Activated CD8-positive, alpha-beta memory T cell treated with anti-CD3 and anti-CD28 coated beads for 48 hours (primary cell): ENCODE measurements at places on chromosomes 13 and 19.

GRCh38 chr19:10256970-10257615 lies 5.1 kb downstream of the MRPL4 start:
- DNase-seq: no peak

DNA sequence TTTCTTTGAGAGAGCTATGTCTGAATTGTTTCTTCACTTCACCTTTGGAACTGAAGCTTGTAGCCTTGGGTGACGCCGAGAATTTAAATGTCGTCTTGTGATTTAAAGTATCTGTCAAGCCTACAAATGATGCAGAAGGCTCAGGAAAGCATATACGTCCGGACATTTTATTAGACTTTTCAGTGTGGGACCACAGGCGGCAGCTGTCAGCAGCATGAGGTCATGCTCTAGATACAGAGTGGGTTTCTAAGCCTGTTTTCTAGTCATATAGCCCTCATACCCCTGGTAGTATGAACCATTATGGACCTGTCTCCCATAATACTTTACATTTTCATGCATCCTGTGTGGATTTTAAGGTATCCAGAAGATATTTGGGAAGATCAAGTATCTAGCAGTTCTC lies 212.3 kb downstream of the ATP8A2 start:
- no peak for DNase-seq

- no peak for DNase-seq
These were observed 653.1 kb downstream of the LIG4 start for GRCh38 chr13:107562203-107562602.

- no peak for DNase-seq
These were observed 81.7 kb upstream of the DOCK9 start for GRCh38 chr13:99059498-99060075.

DNA sequence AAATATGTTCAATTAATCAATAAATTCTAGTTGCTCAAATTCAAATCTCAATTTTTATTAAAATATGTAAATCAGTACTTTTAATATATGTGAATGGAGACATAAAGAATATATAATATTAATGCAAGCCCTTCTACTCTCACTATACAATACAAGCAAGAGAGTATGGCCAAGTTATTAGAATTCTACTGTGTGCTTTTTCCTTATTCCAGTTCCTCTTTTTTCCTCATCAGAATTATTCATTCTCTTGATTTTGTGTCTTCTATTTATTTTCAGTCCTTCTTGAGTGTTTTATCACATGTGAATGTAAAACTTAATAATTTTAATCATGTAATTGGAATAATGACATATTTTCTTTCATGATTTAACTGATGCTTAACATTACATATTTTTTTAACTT lies 276.8 kb downstream of the PCDH20 start:
- DNase-seq: no peak

- no peak for DNase-seq
These were observed at the start of gene C19orf12 for GRCh38 chr19:29714953-29715700. Gene C19orf12, minus strand, starts transcription at chr19:29715261. Its CDS starts 6,848 bp downstream, at chr19:29708413.

GRCh38 chr13:66585669-66586203 lies 644.4 kb downstream of the PCDH9 start:
- no peak for DNase-seq

GRCh38 chr13:51033421-51034185 lies 77.5 kb downstream of the C13orf42 start:
- DNase-seq: no peak

GRCh38 chr13:36006347-36006746 lies 124.8 kb downstream of the DCLK1 start:
- no peak for DNase-seq
